ENCODE measurements at places on chromosomes 16 and 17.

DNA sequence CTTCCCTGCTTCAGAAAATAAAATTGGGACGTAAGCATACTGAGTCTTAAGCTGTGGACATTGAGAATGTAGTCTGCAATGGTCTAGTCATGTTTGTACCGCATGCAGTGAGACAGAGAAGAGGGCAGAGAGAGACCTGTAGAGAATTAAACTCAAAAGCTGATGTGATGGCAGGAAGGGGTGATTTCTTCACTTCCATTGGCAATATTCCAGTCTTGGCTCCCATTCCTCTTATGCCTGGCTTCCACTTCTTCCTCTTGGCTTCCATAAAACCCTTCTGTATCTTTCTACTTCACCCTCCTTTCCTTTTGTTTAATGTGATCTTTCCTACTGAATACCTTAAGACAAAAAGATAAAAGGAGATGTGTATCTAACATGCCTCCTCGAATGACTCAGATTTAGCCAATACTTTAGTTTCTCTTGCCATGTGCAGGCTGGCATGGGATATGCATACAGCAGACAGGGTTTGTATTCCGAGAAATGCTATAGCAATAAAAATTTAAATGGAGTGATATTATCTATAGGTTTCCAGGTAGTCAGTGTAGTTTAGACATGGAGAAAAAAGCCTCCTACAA, 423.1 kb upstream of the DYNLRB2 start:
- no peak for DNase-seq

GRCh38 chr17:19992803-19993713, 15.4 kb upstream of the AKAP10 start:
- DNase-seq, result peak; percentile 50

DNA sequence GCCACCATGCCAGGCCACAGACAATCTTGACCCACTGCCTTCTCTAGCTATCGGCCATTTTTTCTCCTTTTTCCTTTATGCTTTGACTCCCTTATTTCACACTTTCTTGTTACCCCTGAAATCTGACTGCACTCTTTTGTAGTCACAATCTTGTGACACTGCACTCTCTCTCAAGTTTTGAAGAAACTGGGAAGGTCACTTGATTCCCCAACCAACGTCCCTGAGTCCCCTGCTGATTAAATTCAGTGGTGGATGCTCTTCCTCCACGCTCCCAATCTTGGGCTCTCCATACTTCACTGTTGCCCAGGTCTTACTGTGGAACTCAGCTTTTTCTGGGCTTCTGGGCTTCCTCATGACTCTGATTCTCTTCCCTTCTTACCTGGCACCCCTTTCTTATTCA, 33.9 kb downstream of the PECAM1 start:
- DNase-seq, result no peak

DNA sequence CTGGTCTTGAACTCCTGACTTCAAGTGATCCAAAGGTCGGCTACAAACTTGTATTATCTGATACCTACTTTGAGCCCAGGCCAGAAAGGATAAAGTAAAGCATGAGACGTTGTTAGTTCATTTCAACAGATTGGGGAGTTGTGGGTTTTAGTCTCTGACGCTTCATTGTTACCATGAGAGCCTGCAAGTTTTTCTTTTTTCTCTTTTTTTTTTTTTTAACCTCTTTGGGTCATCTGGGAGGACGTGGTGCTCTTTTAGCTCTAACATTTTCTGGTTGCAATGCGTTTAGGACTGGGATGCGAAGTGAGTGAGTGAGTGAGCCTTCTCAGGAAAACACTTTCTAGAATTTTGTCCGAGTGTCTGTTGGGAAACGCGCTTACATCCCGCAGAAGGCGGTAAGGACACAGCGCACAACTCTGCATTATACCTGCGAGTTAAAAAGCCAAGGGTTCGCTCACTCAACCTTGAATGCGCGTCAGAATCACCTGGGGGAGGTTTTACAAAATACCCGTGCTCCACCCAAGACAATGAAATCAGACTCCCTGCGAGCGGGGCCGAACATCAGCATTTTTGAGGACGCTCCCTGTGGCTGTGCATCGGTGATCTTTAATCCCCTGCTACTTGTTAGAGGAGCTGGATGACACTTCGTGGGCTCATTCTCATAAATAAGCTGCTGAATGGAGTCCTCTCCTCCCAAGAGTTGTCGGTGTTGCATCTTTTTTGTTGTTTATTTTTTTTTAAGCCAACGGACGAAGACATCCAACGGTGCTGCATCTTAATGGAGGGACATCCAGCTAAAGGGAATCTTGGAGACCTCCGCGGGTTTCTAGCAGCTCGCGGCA, 629 bp upstream of the RNF135 start:
- DNase-seq, result no peak

DNA sequence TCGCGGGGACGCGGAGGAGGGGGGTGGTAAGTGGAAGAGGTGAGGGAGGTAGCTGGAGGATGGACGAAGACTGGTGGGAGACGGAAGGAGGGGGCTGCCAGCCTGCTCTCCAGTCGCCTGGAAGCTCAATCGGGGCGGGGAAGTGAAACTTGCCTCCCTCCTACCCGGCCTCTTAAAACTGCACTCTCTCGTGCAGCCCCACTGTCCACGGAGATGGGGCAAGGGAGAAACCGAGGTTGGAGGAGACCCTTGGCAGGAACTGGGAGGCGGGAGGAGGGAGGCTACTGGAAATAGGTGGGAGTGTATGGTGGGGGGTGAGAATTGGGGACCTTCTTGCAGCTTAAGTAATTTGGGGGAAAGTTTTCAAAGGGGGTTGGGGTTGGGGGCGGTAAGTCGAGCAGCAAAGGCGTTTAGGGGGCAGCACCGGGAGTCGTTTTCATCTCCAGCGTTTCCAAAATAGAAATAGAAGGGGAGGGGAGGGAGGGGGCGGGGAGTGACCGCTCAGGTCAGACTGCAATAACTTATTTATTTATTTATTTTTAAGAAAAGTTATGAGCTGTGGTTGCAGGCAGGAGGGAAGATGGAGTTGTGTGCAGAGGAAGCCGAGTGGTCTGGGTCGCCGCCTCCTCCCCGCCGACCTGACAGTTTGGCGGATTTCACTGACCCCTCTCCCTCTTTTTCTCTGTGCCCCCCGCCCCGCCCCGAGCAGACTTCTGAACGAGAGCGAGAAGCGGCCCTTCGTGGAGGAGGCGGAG, 1.4 kb downstream of the SOX9 start:
- no peak for DNase-seq

DNA sequence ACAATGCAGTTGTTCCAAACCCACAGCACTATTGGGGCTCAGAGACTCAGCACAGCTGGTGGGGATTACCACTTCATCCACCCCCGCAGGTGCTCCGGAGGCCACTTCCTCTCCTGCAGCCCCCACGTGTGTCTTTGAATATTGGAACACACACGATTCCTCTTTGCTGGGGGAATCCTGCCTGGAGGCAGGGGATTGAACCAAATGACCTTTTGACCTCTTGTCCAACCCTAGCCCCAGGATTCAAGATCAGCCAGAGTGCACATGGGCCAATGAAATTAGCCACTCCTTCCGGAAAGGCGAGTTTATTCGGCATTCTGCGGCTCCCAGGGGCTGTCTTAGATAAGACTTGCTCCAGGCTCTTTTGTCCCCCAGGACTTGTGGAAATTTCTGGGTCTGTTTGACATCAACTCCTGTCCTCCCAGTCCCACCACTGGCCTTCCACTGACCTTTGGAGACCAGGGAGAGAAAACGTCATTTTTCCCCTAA, 350.2 kb downstream of the FOXL1 start:
- DNase-seq, result no peak

Data from cerebellar nuclear complex (tissue), 1 donor.